WTC11 (cell line): ENCODE measurements at places on chromosomes 12 and 14. TPM values are rescaled to one million over a fixed set of nuclear protein-coding genes. Genes with fewer than 3 reads are reported as not detected.
A peak's percentile ranks its signal among the peaks of the same experiment; 100 is the strongest.

- DNase-seq, result no peak
These were observed 191.4 kb downstream of the SNAPC1 start for GRCh38 chr14:61953602-61954001.

GRCh38 chr12:117360222-117360550 lies 1.2 kb downstream of the NOS1 start:
- peak; percentile 25 for DNase-seq

GRCh38 chr14:86858031-86858430 lies 1135.0 kb downstream of the GALC start:
- no peak for DNase-seq

DNA sequence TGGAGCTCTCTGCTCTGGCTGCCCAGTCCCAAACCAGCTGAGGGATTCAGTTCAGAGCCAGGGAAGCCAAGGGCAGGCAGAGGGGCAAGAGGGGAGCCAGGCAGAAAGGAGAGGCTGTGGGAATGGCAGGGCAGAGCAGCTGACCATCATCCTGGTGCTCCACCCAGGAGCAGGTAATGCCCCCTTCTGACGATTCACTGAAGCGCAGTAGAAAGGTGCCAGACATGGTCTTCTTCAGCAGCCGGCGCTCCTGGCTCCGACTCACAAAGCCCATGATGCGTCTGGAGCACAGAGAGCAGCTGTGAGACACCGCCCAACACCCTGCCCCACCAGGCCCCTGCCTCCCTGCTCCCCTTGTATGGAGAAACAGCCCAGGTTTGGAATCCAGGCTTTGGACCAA lies 8.0 kb downstream of the IL23A start:
- DNase-seq, result peak; percentile 62

Gene PRIM1
- total RNA-seq, result 51.7 to 54.5 TPM (median 54.0 TPM) in 3 replicates

Gene CAND1
- 236 to 262 TPM (median 246 TPM) in 3 replicates for total RNA-seq

- peak; percentile 12 for DNase-seq
These were observed 66.9 kb downstream of the ANKS1B start for GRCh38 chr12:99917711-99918402.

GRCh38 chr12:131239384-131240094 lies 285.8 kb downstream of the ADGRD1 start:
- no peak for DNase-seq

DNA sequence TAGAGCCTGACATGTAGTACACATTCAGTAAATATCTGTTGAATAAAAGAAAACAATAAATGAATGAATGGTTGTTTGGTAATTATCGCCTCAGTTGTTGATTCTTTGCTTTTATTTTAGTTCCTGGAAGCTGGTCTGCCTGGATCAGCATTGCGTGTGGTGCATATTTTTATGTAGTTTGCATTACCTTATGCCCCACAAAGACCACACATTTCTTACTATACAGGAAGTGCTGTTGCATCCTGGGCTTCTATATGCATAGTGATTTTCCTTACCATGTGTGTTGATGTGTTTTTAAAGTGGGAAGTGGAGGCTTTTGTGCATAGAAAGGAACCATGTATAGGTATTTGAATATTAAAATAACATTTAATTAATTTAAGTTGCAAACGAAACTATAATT lies 43.6 kb downstream of the DYRK2 start:
- no peak for DNase-seq

Gene TMEM229B
- 0.69 to 0.90 TPM (median 0.87 TPM) in 3 replicates for total RNA-seq

Gene ZNF605
- 15.7 to 21.1 TPM (median 18.3 TPM) in 3 replicates for total RNA-seq

Gene SMIM41
- 0.14 to 0.21 TPM in 2 of 3 replicates, not detected in the other for total RNA-seq

DNA sequence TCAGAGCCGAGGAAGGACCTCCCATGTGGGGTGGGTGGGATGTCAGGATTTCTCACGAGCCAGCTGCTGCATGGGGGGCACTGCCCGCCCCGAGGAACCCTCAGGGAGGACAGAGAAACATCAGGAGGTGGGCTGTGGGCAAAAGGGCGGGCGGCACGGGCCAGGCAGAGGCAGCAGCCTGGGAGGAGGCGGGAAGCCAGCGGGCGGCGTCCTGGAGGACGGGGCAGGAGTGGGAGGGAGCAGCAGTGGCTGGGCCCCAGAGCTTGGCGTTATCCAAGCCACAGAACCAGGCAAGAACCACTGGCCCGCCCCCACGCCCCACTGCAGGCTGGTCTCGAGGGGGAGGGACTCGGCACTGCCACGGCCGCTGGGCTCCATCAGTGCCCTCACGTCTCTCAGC lies 2.4 kb downstream of the C14orf180 start:
- no peak for DNase-seq

DNA sequence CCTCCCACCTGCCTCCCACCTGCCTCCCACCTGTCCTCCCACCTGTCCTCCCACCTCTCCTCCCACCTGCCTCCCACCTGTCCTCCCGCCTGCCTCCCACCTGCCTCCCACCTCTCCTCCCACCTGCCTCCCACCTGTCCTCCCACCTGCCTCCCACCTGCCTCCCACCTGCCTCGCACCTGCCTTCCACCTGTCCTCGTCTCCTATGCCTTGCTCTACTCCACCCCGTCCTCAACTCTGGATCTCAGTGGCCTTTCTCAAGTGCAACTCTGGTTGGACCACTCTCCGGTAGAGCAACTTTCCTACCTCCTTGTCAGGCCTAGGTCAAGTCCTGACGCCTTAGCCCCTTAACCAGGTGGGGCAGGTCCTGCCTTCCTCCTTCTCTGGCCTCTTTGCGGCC lies 29.3 kb upstream of the PEX5 start:
- no peak for DNase-seq

Gene LRIG3
- total RNA-seq, result 7.8 to 13.0 TPM (median 8.5 TPM) in 3 replicates

DNA sequence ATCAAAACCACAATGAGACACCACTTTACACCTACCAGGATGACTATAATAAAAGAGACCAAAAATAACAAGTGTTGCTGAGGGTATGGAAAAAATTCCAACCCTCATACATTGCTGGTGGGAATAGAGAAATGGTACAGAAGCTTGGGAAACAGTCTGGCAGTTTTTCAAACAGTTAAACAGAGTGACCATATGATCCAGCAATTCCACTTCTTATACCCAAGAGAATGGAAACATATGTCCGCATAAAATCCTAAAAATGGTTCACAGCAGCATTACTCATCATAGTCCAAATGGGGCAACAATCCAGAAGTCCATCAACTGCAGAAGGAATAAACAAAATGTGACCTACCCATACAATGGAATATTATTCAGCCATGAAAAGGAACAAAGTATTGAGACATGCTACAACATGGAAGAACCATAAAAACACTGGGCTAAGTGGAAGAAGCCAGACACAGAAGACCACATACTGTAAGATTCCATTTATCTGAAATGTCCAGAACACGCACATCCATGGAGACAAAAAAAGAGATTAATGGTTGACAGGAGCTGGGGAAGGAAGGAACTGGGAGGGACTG lies 44.5 kb downstream of the CHGA start:
- no peak for DNase-seq

GRCh38 chr14:93788543-93789227 lies 400 bp upstream of the PRIMA1 start:
- DNase-seq, result peak; percentile 69

Gene FERMT2
- total RNA-seq, result 87.8 to 97.7 TPM (median 92.8 TPM) in 3 replicates

Gene OASL
- 0.28 TPM in 1 of 3 replicates, not detected in the others for total RNA-seq

- no peak for DNase-seq
These were observed 304.7 kb downstream of the ADGRD1 start for GRCh38 chr12:131258398-131258797.

- DNase-seq, result no peak
These were observed 12.5 kb downstream of the STYK1 start for GRCh38 chr12:10661338-10661737.

DNA sequence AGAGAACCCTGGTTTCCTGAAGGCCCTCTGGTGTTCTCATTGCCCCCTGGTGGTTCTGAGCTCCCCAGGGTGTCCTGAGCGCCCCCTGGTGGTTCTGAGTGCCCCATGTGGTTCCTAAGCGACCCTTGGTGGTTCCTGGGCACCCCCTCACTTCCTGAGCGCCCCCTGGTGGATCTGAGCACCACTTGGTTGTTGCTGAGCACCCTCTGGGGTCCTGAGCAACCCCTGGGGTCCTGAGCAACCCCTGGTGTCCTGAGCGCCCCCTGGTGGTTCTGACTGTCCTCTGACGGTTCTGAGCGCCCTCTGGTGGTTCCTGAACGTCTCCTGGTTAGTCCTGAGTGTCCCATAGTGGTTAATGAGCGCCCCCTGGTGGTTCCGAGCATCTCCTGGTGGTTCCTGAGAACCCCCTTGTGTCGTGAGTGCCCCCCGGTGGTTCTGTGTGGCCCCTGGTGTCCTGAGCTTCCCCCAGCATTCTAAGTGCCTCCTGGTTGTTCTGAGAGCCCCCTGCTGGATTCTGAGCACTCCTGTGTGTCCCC lies 568.3 kb downstream of the TMEM121 start:
- DNase-seq, result no peak

DNA sequence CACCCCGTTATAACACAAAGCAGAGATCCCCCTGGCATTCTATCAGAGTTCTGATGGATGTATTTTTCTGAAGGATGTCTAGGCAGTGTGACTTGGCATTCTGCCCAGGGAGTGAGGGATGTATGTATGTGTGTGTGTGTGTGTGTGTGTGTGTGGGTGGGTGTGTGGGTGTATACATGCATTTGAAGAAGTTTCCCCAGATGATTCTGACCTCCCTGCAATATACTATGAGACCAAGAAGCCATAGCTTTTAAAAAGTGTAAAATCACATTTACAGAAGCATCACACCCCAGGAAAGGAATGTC lies 59.7 kb upstream of the NAP1L1 start:
- no peak for DNase-seq
